NCI-H1092 treated with DMSO at 0.1 percent for 48 hours (cell line): ENCODE measurements at places on chromosomes 7 and 10.
A peak's percentile ranks its signal among the peaks of the same experiment; 100 is the strongest.

GRCh38 chr10:93063144-93063976 is 2.8 kb downstream of the CYP26C1 start:
- DNase-seq, result no peak

GRCh38 chr10:102342958-102343357 is 52.5 kb upstream of the NFKB2 start:
- no peak for DNase-seq

- no peak for DNase-seq
These were observed 80.9 kb upstream of the DNAAF5 start for GRCh38 chr7:645606-646005.

GRCh38 chr7:30062587-30062986 is 34.4 kb downstream of the PLEKHA8 start:
- peak; percentile 64 for DNase-seq

GRCh38 chr7:159192013-159192412 is 47.3 kb upstream of the VIPR2 start:
- no peak for DNase-seq

DNA sequence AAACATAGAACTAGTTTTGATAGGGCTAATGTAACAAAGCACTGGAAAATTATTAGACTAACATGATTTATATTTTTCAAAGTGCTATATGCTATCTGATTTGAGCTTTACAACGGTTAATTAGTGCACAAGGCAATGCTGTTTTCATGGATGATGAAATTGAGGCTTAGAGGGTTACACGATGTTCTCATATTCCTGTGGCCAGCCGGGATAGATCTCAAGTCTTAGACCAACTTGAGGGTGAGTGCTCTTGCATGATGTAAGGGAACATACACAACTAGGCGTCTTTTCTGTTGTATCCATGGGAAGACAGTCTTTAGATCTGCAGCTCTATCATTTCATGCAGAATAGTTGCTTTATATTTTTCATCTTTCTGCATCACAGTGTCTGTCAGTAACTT is 4.1 kb downstream of the PRPF18 start:
- DNase-seq, result no peak

GRCh38 chr10:47264797-47265281 is 35.2 kb upstream of the GDF10 start:
- DNase-seq, result no peak
